ENCODE measurements at places on chromosomes 16 and 17.

- no peak for DNase-seq
These were observed 1110.2 kb downstream of the CDH11 start for GRCh38 chr16:64011650-64012049.

DNA sequence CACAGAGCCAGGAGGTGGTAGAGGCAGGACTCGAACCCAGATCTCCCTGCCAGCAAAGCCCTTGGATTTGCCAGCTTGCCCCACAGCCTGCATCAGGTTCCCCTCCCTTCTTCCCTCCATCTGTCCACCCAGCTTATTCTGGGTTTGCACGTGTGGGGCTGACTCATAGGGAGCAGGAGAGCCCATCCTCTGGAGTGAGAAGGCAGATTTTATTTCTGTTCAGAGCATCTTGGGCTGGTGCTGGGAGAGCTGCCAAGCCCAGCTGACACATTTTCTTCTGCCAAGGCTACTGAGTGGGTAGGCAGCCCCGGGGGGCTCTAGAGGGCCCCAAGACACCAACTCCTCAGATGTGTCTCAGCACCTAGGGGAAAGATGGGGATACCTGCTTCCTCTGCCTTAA lies 106.3 kb upstream of the CRHR1 start:
- DNase-seq, result no peak

DNA sequence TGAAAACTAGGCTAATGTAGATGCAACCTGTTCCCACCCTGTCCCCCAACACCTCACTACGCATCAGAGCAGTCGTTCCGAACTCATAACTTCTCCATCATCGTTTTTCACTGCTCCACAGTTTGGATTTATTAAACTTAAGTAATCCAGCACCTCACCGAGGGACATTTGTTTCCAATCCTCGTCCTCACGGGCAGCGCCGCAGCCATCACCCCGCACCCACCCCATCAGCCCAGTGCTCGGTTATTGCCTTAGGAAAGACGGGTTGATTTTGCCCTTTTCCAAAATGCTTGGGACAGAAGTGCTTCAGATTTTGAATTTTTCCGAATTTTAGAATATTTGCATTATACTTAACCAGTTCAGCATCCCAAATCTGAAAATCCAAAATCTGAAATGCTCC lies 71.0 kb upstream of the DOC2B start:
- no peak for DNase-seq

DNA sequence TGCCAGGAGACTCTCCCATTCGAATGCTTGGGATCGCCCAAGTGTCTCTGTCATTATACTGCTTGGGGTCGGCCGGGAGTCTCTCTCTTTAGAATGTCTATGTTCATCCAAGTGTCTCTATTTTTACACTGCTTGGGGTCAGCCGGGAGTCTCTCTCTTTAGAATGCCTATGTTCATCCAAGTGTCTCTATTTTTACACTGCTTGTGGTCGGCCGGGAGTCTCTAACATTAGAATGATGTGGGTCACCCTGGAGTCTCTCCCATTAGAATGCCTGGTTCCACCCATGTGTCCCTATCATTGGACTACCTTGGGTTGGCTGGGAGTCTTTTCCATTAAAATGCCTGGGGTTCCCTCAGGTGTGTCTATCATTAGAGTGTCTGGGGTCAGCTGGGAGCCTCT lies 2230.4 kb downstream of the TP53TG3F start:
- DNase-seq, result no peak

DNA sequence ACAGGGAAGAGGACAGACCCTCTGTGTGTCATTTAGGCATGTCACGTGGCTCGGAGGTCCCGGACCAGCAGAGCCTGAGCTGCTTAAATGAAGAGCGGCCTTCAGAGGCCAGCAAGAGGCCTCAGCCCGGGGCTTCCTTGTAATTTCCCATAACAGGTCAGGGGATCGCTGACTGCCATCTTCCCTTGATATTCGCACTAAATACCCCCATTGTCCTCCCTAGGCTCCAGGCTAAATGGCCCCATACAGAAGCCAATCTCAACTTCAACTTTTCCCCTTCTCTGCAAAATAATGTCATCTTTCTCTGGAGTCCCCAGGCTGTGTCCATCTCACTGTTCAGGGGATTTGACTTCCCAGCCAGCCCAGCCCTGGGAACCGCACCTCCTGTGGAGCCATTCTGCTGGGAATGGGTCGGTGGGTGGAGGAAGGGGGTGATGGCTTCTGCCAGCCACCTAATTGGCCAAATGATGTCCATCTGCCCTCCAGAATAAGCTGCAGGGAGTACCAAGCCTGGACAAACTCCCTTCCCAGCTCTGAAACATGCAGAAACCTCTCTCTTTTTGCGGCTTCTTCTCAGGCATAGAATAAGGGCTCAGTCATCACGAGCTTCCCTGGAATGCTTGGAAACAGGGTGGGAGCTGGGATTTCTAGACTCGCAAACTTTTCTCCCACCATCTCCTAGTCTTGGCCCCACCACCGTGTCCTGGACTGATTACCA lies 129.9 kb downstream of the SDK2 start:
- no peak for DNase-seq

DNA sequence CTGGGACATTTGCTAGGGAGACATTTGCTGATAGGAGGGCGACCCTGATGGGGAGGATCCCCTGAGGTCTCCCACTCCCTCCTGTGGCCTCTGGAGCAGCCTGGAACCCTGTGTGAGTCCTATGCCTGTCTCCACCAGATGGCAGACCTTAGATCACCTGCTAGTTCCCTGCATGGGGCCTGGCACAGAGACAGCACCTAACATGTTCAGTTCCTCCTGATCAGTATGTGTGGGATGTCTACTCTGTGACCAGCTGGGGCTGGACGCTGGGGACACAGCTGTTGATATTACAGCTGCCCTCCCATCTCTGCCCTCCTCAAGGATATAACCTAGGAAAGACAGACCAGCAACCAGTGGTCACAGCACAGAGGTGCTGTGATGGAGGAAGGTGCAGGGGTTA lies 1.1 kb upstream of the ADCY7 start:
- peak; percentile 45 for DNase-seq

DNA sequence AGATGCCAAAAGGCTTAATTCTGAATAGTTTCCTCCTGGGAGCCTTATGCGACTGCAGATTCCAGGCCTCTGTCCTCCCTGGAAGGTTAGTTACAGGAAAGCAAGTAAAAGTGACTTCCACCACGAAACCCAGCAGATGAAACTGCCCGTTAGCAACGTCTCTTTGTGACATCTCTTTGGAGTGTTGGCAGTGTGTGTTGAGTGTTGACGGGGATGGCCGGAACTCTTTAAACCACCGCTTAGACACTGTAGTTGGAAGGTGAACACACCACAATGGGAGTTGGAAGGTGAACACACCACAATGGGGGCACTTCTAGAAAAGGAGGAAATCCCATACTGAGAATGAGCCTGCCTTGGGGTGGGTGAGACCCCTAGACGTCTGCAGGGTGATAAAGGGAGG lies 858 bp downstream of the SKAP1 start:
- peak; percentile 31 for DNase-seq

DNA sequence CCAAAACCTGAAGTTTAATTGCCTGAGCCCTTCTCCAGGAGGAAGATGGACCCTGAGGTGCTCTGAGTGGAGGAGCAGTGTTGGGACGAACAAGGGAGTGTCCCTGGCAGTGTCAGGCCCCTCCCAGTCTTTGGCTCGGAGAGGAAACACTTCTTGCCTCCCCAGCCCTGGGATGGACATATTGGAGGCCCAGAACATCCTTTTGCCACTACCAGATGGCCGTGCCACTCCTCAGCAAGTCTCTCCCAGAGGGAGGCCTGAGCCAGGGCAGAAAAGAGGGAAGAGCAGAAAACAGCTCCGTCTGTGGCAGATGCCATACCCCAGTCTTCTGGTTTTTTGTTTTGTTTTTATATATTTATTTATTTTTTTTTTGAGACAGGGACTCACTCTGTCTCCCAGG lies 91.5 kb upstream of the CRHR1 start:
- DNase-seq, result no peak

DNA sequence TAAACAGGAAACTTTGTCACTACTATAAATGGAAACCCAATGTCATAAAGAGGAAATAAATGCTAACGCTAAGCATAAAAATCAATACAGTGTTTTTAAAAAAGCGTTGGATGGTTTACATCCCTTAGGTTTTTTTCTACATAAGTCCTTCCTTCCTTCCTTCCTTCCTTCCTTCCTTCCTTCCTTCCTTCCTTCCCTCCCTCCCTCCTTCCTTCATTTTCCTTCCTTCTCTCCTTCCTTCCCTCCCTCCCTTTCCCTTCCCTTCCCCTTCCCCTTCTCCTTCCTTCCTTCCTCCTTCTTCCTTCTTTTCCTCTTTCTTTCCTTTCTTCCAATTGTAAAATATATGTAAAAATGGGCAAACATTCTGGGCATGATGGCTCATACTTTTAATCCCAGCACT lies 108.3 kb downstream of the HAPSTR1 start:
- DNase-seq, result no peak

GRCh38 chr17:8413328-8413727 lies 15.7 kb upstream of the RNF222 start:
- DNase-seq, result no peak

DNA sequence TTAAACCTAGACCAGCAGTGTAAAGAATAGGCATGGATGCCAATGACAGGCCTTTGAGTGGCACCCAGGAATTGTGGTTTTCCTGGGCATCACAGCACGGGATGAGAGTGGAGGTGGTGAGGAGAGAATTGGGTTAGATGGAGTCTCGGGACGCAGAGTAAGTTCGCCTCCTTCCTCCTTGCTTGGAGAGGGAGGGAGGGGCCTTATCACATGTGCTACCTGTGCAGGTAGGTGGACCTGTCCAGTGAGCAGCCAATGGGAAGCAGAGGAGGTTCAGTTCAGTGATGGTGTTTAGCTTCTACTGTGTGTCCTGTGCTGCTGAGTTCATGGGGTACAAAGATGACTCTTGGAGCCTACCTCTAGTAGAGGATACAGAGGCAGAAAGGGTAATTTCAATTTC lies 14.9 kb downstream of the YPEL2 start:
- no peak for DNase-seq

DNA sequence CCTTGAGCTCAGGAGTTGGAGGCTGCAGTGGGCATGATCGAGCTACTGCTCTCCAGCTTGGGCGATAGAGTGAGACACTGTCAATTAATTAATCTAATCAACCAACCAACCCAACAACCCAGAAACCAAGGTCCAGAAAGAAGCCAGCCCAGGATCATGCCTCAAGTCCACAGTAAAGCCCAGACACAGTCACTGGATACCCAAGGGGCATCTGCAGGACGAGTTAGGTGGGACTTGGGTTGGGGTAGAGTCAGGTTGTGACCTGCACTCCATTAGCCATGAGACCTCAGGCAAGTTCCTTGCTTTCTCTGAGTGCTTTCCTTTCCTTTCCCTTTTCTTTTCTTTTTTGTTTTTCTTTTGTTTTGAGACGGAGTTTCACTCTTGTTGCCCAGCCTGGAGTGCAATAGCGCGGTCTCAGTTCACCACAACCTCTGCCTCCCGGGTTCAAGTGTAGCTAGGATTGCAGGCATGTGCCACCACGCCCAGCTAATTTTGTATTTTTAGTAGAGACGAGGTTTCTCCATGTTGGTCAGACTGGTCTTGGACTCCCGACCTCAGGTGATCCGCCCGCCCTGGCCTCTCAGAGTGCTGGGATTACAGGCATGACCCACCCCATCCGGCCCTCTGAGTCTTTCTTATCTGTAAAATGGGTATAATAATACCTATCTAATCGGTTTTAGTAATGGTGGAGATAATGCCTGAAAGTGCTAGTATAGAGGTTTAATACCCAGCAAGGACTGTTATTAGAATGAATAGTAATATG lies 3.5 kb upstream of the HSD17B1 start:
- no peak for DNase-seq

GRCh38 chr17:47692895-47693730 lies 848 bp upstream of the TBKBP1 start:
- DNase-seq, result no peak

- no peak for DNase-seq
These were observed 39.2 kb upstream of the PRSS54 start for GRCh38 chr16:58333985-58334384.

DNA sequence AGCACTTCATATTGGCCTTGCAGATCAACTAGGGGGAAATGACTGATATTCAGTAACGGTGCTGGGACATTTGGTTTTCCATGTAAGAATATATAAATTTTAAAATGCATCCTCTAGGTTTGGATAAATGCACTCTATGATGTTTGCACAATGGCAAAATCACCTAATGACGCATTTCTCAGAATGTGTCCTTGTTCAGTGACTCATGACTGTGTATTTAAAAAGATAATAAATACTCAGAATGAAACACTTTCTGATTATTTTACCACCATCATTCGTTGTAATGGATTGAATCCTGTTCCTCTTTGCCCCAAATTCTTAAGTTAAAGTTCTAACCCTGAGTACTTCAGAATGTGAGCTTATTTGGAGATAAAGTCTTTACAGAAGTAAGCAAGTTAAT lies 17.2 kb upstream of the ADGRG1 start:
- no peak for DNase-seq

GRCh38 chr16:71242601-71243000 lies 12.1 kb upstream of the HYDIN start:
- DNase-seq, result no peak

- no peak for DNase-seq
These were observed 4.8 kb downstream of the SCNN1G start for GRCh38 chr16:23187341-23187740.

DNA sequence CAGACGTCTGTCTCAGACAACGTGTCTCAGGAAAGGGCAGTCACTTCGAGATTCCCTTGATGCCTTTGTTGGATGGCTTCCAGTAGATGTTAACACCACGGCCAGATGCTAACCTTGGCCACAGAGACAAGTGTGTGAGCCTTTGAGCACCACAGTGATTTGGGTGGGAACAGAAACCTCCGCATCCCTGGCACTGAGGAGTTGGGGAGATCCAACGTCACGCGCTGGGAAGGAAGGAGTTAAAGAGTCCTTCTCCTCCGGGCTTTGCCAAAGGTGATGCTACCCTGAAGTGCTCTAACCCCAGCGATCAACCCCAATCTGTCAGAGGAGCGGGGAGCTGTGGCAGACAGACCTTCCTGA lies 3.0 kb upstream of the ABR start:
- no peak for DNase-seq

GRCh38 chr17:77304746-77305473 lies 164.1 kb downstream of the SEC14L1 start:
- DNase-seq, result no peak

DNA sequence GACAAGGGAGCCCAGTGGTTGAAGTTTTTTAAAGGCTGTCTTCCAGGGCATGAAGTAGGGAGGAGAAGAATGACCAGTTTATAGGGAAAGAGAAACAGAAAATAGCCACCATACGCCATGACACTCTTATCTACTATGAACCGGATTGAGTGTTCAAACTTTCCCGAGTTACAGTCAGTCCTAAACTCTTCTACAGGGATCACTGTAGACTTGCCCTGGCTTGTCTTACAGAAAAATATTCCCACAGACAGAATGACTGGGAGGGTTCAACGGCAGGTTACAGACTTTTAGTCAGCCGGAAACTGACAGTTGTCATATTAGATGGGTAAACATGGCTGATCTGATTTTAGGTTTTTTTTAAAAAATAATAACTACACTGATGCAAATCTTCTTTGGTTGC lies 662.5 kb upstream of the SOX9 start:
- no peak for DNase-seq

DNA sequence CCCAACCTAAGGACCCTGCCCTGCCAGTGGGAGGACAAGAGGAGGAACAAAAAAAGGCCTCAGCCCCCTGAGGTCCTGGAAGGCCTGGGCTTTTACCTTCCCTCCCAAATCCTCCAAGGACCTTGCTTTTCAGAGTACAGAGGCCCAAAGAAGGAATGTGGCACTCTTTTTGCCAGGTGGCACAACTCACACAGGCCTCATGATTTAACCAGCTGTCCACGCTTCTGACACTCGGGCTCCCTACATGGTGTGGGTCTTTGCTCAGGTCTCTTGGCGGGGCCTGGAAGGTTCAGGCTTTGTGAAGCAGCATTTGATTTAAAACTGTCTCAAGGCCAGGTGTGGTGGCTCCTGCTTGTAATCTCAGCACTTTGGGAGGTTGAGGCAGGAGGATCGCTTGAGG lies 120.6 kb downstream of the ABCC6 start:
- DNase-seq, result no peak

GRCh38 chr17:67011527-67012175 lies 32.7 kb upstream of the CACNG1 start:
- no peak for DNase-seq

All from activated CD8-positive, alpha-beta memory T cell treated with anti-CD3 and anti-CD28 coated beads, Interleukin-2, amount 50 U/mL, for 4 hours (primary cell).